Left colon (tissue), 2 donors: ENCODE measurements at places on chromosomes 4 and X. TPM values are rescaled to one million over a fixed set of nuclear protein-coding genes. Genes with fewer than 3 reads are reported as not detected.

The F8A3 gene
- total RNA-seq = 10.7 TPM

The SERTM2 gene
- total RNA-seq = not detected

The SMR3B gene
- total RNA-seq = not detected

The PRDM5 gene
- 7.0 TPM for total RNA-seq

The ADH6 gene
- 13.8 TPM for total RNA-seq

The SGMS2 gene
- 55.9 TPM for total RNA-seq

The SHROOM3 gene
- total RNA-seq = 248 TPM

The RAI2 gene
- 6.5 TPM for total RNA-seq

The UGT2B10 gene
- total RNA-seq = 0.58 TPM

The FAM47A gene
- not detected for total RNA-seq

The NLGN3 gene
- total RNA-seq = 0.67 TPM

The CFAP299 gene
- total RNA-seq = not detected

The PABPC4L gene
- 0.39 TPM for total RNA-seq

The PRPS2 gene
- 57.0 TPM for total RNA-seq

The NDST4 gene
- not detected for total RNA-seq

The BBS7 gene
- total RNA-seq = 14.1 TPM

The HDX gene
- total RNA-seq = 3.0 TPM

The TXK gene
- total RNA-seq = 1.8 TPM

The RBMXL3 gene
- not detected for total RNA-seq

The RHOXF1 gene
- total RNA-seq = not detected

The NDP gene
- total RNA-seq = 0.17 TPM

The PFKFB1 gene
- total RNA-seq = 0.34 TPM

The GIMD1 gene
- not detected for total RNA-seq

The FAM193A gene
- 23.7 TPM for total RNA-seq

The AMER1 gene
- 4.0 TPM for total RNA-seq

The GPRASP2 gene
- 1.5 TPM for total RNA-seq

The C4orf51 gene
- total RNA-seq = not detected
